Fibroblast of skin of left biceps (primary cell): ENCODE measurements at places on chromosomes 3 and 15.

DNA sequence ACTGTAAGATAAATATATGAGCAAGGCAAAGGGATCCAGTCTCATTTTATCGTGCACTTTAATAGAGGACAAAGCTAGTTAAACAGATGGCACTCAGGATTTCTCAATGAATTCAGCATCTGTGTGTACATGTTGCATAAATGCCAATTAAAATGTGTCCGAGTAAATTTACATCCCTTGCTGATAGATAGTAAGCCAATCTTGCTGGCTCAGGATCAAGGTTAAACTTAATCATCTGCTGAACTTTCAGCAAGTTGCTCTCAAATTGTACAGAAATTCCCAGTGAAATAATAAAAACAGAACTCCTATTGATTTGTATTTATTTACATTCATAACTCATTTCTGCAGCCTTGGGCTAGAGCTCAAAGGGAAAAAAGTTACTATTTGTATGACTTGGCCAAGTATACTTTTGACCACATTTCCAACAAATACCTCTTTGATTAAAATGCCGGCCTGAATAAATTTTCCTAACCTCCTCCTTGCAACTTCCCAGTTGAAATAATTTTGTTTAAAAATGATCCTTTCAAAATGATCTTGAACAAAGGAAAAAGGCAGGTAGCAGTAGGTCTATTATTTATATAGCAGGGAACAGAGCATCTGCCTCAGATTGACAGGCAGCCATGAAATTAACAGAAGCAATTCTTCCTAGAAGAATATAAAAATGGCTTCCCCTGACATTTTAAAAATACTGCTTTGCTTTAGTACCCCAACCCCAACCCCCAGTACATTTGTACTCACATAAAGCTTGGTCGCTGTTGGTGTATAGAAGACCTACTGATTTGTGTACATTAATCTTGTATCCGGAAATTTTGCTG, 1001.9 kb downstream of the ROBO1 start:
- DNase-seq = peak; percentile 6

- no peak for DNase-seq
These were observed 114.1 kb downstream of the ALCAM start for GRCh38 chr3:105480768-105481167.

DNA sequence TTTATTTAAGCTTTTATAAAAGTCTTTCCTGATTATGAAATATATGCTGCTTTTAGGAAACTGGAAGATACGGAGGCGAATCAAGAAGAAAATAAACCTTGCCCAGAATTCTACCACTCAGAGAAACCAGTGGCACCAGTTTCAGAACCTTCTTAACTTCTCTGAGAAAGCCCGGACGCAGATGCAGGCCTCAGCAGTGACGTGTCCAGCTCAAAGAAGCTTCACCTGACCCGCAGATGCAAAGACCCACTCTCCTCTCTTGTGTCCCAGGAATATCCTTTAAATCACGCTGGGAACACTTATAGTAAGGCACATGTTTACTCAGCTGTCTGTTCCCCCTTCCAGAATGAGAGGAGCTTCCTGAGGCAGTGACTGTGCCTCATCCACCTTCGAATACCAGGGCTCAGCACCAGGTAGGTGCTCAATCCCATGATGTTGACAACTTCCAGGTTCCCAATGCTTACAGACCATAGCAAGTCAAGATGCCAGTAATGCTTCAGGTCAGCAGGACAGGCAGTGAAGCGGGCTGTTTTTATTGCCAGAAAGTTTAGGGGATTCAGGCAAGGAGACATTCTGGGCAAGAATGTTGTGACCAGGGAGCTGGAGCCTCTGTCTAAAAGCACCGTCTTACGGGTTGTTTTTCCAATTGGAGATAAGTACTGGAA, 39.9 kb upstream of the LDHAL6B start:
- no peak for DNase-seq

DNA sequence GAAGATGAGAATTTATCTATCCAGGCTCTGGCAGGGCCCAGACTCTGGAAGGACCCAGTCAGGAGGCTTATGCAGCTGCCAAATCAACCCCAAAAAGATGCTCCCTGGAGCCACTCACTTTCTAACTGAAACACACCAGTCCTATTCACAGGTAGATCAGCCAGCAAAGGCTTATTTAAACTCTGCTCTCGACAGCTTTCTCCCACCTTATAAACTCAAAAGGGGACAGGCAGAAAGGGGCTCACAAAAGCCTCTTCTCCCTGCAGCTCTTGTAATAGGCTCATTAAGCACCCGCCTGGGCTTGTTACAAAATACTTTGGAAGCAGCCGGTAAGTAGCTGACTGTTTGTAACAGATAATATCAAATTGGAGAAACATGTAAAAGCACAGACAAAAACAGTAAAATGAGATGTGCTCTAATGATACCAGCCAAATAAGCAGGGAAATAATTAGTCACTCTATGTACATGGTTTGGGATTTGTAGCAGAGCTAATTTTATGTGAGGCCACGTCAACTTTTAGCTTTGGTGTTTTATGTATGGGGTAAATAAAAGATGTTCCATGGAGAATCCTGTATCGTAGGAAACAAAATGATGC, 213.8 kb downstream of the NR2F2 start:
- no peak for DNase-seq

DNA sequence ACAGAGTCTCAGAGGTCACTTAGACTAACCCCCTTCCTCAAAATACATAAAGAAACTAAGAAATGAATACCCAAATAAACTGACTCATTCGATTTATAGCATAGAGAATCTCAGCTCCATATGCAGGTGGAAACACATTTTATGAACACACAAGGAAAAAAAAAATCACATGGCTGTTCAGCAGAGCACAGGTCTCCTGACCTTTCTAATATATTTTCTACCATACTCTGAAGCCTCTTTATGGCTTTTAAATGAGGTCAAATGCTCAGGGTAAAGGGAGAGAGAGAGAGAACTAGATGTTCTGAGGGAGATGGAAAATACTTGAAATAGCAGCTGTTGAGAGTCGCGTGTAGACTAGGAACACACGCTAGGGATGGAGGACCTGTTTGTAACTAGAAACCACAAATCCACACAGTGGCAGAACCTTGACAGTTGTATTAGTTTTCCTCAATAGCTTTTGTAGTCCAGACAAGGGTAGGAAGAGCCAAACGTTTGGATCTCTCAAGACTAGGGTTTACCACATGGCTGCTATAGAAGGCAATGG, 165.3 kb downstream of the FMN1 start:
- DNase-seq = no peak

- DNase-seq = no peak
These were observed 11.1 kb downstream of the ATOSA start for GRCh38 chr15:52668133-52668532.

DNA sequence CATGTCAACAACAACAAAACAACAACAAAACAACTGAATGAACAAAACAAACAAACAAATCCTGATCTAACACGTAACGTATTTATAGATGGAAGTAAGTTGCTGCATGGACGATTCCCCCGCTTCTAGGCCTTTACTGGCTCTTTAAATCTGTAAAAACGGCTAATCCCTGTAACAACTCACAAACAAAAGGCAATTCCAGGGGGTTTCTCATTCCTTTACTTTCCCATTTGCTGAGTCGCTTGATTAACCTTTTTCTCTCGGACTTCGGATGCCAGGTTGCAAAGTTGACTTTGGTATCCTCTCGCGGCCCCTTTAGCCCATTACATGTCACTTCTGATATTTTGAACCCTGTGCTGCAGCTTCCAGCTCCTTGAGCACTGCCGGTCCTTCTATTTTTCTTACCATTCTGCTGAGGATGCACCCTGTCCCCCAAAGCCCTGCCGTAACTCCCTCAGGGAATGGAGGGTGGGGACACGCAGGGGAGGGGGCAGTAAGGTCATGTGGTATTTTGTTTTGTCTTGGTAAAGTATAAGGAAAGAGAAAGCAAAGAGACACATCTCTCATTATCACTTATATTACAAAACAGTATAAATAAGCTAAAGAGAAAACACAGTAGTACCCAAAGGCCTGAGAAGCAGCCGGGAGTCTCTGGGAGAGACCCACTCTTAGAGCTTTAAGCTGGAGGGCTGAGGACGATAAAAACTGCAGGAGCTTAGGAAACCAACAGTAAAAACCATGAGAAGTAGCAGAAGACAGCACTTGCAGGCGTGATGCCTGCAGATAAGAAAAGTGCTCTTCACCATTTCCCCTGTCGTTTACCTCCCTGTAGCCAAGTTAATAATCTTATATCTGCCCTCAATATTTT, 457.8 kb upstream of the ZNF717 start:
- DNase-seq = no peak

- DNase-seq = no peak
These were observed 8.9 kb downstream of the LMOD3 start for GRCh38 chr3:69113536-69113935.

DNA sequence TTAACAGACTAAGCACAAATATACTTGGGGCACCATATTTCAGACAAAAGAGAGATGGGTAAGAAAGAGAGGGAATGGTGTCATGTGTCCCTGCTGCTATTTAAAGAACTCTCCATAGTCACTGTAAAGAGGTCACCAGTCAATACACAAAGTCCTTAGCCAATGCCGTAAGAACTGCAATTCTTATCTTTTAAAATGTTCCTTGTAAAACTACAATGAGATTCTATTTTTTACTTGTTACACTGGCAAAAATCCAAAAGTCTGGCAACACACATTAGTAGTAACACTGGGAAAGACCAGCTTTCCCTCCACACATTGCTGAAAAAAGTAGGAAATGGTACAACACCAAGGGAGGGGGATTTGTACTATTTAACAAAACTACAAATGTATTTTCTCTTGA, 189.4 kb downstream of the TBC1D5 start:
- DNase-seq = no peak

DNA sequence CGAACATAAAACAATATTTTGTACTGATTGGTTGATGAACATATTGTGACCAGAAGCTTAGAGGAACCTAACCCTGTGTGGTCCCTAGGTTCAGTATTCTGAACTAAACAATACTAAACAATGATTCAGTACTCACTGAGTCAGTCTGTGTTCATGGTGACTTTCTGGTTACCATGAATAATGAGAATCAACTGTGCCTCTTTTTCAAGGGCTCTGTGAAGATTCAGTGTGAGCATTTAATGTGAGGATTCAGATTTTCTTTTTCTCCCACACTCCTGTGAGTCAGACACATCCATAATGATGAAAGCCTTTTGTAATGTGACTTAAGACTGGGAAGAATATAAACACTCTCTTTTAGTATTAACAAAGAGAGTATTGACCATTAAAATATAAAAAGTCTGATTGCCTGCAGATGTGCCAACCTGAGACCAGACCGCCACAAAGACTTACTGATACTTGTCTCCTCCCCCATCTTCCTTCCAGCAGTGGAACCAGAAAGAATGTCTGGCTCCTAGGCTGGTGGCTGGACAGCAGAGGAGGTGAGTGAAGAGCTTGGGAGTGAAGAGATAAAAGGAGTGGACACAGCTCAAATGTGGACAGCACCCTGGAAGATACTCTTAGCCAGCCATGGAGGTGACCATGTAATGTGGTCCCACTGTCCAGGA, 17.6 kb upstream of the ACTL6A start:
- DNase-seq = peak; percentile 74

- DNase-seq = peak; percentile 73
These were observed 128.6 kb downstream of the DUT start for GRCh38 chr15:48459571-48460442.

DNA sequence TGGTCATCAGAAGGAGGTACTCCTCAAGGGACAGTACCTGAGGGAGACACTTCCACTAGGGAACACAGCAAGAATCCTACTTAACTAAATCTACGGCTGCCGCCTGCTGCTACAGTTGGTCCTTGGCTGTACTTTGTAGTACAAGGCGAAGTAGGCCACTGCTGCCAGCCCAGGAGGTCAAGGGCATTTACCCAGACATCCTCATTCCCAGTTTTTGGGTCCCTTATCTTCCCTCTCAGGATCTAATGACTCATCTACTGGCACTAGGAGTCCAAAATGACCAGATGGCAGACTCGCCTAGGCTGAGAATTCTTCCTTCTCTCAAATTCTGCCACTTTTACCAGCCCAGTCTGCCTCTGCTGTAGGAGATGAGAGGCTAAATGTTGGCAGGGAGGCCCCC, 27.1 kb upstream of the LAMP3 start:
- no peak for DNase-seq

DNA sequence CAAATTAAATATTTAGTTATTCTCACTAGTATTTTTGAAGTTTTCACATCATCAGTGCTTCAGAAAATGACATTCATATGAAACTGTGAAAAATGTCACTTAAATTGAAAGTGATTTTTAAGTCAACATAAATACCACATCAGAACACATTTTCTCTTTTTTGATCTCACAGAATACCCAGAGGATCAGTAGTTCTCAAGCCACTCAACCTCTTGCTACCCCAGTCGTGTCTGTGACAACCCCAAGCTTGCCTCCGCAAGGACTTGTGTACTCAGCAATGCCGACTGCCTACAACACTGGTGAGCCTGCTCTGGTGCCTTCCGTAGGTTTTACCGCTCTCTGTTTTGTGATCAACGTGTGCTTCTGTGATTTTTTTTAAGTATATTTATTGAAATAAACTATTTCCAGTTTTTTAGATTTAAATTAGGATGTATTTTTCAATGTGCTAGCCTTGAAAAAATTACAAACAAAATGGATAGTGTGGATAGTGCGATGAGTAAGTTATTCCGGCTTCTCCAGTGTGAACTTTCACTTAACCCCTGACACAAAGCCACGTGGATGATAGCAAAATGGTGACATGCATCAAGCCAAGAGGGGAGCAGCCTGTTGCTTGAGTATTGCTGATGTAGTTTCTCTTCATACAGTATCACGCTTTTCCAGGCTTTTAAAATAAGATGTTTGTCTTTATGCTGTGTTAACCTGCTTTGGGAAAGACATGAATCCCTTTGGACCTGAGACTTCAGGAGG, 26.5 kb downstream of the LYSMD4 start:
- DNase-seq = no peak

- peak; percentile 49 for DNase-seq
These were observed 189.7 kb downstream of the CDIN1 start for GRCh38 chr15:36769098-36769497.
